Sciatic nerve (tissue), 2 donors: ENCODE measurements at places on chromosomes 3 and 15.
A peak's percentile ranks its signal among the peaks of the same experiment; 100 is the strongest.

DNA sequence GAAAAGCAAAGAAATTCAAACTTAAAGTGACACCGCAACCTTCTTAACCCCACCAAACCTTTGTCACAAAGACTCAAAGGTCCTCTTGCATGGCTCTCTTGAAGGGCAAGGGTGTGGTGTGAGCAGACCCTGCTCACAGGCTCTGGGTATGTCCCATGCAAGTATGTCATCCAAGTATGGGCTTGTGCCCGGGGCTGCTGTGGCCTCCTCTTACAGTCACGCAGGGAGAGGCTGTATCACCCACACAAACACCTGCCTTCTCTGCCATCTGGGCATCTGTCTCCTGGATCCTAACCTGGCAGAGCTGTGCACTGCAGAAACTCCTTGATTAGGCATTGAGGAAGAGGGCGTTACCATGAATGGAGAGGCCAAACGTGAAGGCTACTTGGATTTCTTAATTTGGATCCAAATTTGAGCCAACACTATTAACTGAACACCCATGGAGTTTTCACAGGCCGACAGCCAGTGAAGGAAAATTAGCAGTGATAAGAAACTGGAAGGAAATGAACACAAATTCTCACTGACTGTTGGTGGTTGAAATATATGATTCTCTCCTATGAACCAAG is 146.6 kb downstream of the DUT start:
- no peak for DNase-seq

- no peak for DNase-seq
Observed at GRCh38 chr3:117540597-117540996, 831.0 kb downstream of the TUSC7 start.

- DNase-seq, result no peak
Observed at GRCh38 chr3:138909904-138910303, 37.0 kb downstream of the FOXL2 start.

GRCh38 chr15:69164807-69165636 is 4.6 kb downstream of the GLCE start:
- no peak for DNase-seq

DNA sequence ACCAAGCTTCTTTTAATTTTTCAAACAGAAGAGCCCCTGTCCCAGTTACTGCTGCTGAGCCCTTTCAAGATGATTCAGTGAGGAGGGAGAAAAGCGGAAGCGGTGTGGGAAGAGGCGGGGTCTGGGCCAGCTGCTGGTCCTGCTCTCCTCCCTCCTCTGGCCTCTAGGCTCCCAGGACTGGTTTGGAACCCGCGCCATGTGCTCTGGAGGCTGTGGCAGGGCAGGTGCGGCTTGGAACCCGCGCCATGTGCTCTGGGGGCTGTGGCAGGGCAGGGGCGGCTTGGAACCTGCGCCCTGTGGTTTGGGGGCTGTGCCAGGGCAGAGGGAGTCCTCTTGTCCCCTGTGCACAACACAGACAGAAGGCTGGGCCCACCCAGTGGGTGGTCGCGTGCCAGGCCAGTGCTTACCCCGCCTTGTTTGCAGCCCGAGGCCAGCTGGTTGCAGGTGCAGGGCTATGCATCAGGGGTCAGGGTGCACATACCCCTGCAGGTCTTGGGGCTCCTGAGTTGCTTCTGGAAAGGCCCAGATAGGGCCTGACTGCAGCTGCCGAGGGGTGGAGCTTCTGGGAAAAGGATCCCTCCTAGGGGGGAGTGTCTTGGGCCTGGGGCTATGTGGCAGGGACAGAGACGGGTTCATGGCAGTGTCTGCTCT is 12.2 kb downstream of the ALG1L2 start:
- DNase-seq, result no peak

GRCh38 chr3:112012205-112012992 is 13.7 kb downstream of the TAGLN3 start:
- no peak for DNase-seq

DNA sequence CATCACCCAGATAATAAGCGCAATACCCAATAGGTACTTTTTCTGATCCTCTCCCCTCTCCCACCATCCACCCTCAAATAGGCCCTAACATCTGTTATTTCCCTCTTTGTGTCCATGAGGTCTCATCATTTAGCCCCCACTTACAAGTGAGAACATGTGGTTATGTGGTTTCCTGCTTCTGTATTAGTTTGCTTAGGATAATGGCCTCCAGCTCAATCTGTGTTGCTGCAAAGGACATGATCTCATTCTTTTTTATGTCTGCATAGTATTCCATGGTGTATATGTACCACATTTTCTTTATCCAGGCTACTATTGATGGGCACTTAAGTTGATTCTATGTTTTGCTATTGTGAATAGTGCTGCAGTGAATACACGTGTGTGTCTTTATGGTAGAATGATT is 165.4 kb downstream of the MBNL1 start:
- no peak for DNase-seq

DNA sequence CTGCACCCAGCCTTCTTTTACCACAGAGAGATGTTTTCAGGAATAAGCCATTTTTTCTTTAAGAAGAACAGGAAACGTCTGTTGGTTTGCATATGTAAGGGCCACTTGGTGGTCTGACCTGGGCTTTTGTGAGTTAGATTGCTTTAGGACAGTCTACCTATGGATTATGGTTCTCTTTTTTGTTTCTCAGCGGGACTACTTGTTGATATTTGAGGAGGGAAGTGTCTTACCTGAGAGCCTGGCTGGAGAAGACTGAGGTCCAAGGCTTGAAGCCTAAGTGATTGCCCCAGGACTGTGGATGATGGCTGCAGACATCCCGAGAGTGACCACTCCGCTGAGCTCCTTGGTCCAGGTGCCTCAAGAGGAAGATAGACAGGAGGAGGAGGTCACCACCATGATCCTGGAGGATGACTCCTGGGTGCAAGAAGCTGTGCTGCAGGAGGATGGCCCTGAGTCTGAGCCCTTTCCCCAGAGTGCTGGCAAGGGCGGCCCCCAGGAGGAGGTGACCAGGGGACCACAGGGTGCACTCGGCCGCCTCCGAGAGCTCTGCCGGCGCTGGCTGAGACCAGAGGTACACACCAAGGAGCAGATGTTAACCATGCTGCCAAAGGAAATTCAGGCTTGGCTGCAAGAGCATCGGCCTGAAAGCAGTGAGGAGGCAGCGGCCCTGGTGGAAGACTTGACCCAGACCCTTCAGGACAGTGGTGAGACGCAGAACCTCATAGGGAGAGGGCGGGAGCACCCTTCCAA is 3.0 kb downstream of the ZSCAN2 start:
- DNase-seq, result no peak

- DNase-seq, result no peak
Observed at GRCh38 chr15:73696641-73697001, 12.4 kb downstream of the CD276 start.

GRCh38 chr3:38653685-38654537 is 4.4 kb upstream of the SCN5A start:
- no peak for DNase-seq

- DNase-seq, result no peak
Observed at GRCh38 chr15:51828621-51829375, 655 bp upstream of the TMOD3 start.

GRCh38 chr3:52521881-52522650 is 11.6 kb downstream of the NT5DC2 start:
- no peak for DNase-seq

- DNase-seq, result no peak
Observed at GRCh38 chr15:33107950-33108349, 86.6 kb downstream of the FMN1 start.

DNA sequence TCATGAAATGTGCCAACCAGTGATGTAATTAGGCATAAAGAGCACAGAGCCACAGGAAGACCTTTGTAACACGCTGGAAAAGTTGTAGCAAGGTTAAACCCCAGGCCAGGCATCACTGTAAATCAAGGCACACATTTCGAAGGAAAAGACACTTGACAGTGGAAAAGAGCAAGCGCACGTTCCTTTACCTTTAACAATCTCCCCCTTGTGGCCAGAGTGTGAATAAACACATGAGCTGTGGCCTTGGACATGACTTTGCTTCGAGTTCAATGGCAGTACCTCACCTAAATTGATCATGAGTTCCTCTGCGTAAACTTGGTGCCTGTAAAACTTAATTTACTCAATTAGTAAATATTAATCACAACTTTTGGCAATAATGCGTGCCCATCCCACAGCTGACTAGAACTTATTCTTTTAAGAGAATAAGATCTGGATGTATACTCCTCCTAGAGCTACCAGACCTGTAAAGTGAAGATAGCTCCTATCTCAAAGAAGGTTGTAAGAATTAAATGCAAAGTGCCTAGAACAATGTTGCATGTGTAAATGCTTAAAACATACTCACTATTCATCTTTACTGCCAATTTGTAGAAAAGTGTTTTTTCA is 757.0 kb upstream of the NECTIN3 start:
- peak; percentile 64 for DNase-seq

- DNase-seq, result no peak
Observed at GRCh38 chr3:100209948-100210771, 50.6 kb upstream of the TBC1D23 start.

DNA sequence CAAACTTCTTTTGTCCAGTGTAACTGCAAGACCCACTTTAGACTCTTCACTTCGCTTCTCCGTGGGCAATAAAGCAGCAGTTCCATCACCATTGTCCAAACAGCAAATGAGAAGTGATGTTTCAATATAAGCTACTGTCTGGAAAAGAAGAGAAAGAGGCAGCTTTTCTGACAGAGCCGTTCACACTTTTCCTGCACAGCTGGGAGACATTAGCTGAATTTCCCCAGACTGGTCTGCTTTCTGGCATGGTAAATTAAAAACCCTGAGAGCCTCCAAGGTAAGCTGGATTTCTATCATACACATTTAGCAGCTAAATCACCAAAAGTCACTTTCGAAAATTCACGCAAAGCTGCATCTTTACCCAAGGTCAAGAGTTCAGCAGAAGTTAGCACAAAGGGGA is 108.5 kb upstream of the CMC1 start:
- no peak for DNase-seq

- DNase-seq, result no peak
Observed at GRCh38 chr3:120369037-120369467, 19.9 kb upstream of the LRRC58 start.

GRCh38 chr3:15220056-15220455 is 14.0 kb downstream of the CAPN7 start:
- no peak for DNase-seq

- no peak for DNase-seq
Observed at GRCh38 chr3:156396851-156397250, 158.1 kb downstream of the SSR3 start.

DNA sequence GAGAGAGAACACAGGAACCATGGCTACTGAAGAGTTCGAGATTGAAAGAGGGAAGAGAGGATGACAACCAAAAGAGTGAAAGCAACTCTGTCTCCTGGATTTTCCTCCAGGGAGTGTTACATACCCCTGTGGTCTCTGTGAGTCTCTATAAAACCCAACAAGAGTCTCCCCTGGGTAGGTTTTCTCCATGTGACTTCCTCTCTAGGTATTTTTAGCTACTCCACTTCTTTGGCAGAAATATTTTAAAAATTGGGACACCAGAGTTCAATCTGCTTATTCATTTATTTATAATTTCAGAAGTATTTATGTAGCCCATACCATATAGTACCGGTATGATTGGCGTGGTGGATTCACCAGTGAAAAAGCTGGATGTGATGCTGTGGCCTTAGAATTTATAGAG is 671.7 kb upstream of the NR2F2 start:
- DNase-seq, result no peak

DNA sequence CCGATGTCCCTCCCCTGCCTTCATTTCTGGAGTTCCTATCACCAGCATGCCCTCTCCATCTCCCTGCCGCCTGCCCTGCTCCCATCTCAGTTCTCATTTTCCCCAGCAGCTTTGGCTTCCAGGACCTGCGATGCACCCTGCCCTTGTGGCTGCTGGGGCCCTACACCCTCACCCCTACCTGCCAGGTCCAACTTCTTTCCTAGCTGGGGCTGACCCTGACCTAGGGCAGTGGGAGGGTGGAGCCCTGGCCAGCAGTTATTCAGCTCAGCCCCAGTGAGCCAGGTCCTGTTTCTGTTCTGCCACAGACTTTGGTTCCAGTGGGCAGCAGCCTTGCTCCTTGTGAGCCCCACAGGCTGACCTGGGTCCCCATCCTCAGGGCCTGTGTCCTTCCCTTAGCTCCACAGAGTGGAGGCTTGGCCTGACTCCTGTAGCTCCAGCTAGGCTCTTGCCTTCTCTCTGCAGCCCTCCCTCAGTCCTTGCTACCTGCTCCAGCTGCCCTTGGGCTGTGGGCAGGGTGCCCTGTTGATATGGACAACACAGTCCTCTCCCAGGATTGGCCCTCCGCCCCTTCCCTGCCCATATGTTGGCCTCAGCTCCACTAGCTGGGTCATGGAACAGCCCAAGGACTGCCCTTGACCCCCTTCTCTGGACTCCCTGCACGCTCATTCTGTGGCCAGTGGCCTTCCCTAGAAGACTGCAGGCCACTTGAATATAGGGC is 34.7 kb upstream of the PDE8A start:
- no peak for DNase-seq

- DNase-seq, result no peak
Observed at GRCh38 chr3:14413381-14414071, 11.1 kb downstream of the SLC6A6 start.

DNA sequence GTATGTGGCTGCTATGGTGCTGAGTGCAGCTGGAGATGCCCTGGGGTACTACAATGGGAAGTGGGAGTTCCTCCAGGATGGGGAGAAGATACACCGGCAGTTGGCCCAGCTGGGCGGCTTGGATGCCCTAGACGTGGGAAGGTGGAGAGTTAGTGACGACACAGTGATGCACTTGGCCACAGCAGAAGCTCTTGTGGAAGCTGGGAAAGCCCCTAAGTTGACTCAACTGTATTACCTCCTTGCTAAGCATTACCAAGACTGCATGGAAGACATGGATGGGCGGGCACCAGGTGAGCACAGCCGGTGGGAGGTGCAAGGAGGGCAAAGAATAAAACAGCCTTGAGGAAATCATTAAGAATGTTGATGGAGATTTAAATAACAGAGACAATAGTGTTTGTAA is 2.9 kb downstream of the ADPRH start:
- DNase-seq, result no peak

GRCh38 chr3:118882353-118882947 is 152.2 kb downstream of the IGSF11 start:
- peak; percentile 83 for DNase-seq

DNA sequence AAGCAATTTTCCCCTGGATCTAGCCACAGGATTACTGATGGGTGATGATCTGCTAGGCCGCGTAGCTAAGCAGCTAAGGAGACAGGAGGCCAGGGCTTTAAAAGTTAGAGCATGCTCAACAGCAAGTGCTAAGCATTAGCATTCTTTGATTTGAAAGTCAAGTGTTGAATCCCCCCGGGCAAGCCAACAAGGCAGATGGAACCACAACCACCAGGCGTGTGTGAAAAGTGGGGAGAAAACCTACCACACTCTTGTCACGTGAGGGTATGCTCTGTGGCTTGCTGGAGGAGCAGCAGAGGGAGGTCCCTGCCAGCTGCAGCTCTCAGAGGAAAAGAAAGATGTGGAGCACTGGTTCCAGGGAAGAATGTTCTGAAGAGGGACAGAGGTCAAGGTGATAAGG is 20.9 kb downstream of the SLC51A start:
- no peak for DNase-seq

DNA sequence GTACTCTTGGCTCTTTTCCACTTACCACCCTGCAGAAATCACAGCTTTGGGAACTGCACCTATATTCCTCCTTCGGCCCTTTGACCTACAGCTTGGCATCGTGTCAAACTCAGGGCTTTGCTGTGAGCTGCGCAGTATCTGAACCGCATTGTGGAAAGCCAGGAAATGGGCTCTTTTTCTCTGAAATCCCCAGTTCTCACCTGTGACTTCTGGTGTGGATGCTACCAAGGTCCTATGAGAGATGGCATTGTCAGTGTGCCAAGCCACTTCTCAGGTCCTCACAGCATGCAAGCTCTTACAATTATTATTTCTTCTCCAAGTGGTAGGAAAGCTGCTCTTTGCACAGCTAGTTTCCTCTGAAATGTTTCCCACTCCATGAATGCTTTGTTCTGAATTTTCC is 450.6 kb upstream of the TBL1XR1 start:
- no peak for DNase-seq

- DNase-seq, result no peak
Observed at GRCh38 chr3:50150863-50151686, 4.0 kb upstream of the SEMA3F start.
